Astrocyte of the hippocampus (primary cell): ENCODE measurements at places on chromosomes 3 and 15.

DNA sequence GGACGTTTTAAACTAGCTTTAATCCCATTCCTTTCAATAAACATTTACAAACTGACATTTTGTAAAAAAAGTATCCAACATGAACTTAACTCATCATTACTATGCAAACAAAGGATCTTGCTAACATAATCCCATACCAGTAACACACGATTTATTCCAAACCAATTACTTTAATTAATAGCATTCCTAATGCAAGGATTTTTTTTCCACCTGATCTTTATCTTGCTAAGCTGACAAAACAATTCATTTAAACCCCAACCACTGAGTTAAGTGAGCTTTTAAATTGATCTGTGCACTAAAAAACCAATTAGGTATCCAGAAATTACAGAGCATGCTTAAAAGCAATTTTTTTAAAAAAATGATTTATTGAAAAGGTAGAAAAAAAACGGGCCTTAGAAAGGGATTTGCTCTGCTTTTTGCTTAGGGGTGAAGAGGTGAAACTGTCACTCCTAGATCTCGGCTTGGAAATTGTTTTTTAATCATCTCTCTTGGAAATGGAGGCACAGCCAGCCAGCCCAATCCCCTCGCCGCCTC, 1.2 kb downstream of the SH3BP5 start:
- DNase-seq, result no peak

GRCh38 chr3:163523375-163523774, 1554.9 kb downstream of the SI start:
- no peak for DNase-seq

GRCh38 chr15:101639667-101640066, 12.5 kb downstream of the TM2D3 start:
- DNase-seq, result no peak

- no peak for DNase-seq
Measured at GRCh38 chr3:128368626-128369025, 98.1 kb downstream of the DNAJB8 start.

DNA sequence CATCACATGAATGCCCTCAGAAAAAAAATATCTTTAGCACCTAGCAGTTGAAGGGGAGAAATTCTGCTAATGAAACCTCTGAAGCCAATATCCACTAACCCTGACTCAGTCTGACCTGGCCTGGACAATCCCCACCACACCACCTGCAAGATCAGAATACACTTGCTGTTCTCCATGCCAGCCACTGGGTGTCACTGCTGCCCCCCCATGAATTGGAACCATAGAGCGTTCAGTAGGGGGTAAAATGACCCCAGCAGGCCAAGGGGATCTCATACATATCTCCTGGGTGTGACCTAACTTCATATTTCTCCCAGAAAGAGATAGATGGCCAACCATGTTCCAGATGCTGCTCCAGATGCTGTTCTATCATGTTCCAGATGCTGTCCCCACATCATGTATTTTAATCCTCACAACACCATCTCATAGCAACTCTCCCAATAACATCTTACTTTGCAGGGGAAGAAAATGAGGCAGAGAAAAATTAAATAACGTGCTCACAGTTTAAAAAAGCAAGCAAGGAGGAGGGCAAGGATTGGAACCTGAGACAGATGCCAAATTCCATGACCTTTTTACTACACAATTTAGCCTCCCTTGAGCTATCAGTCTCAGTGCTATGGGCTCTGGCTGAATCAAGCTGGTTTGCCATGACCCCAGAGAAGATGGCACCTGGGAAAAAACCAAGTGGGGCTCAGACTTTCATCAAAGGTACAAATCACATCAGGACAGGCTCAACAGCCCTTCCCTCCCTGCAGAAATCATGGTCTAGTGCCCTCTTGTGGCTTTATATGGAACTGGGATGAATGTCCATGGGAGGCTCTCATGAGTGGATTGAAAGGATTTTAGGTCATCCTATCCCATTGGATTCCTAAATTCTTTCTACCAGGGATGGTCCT, 12.4 kb downstream of the NTRK3 start:
- DNase-seq, result peak; percentile 58

GRCh38 chr3:114481113-114481512, 187.3 kb downstream of the TIGIT start:
- DNase-seq, result no peak

DNA sequence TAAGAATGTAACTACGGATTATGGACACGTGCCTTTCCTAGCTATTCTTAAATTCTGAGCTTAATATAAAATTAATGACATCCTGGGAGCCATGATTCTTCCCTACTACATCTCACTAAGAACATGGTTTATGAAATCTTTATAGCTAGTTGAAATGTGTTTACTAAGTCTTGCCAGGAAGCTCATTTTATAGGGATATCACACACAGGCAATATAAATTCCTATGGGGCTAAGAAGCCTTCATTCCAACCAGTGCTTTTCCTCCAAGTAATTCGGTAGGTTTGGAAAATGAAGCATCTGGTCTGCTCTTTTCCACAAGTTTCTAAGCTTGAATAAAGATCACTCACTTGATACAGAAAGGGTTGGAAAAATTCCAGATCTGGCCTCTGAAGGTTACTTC, 802.6 kb downstream of the FHIT start:
- no peak for DNase-seq

GRCh38 chr3:156668073-156668763, 6.2 kb upstream of the TIPARP start:
- no peak for DNase-seq

DNA sequence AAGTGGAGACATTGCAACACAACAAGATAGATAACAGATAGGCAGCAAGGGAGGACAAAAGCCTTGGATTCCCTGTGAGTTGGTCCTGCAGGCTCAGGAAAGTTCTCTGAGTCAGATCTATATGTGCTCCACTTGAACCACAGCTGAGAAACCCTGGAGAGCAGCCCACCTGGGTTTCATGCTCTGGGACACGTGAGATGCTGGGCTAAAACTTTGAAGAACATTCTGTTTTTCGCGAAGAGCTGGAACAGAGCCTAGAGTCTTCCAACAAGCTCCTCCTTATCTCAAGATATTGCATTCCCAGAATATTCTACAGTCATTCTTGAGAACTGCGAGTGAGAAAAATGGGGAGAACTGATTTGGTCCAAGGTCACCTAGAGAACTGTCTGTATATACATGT, 583.0 kb upstream of the ROBO1 start:
- DNase-seq, result no peak

DNA sequence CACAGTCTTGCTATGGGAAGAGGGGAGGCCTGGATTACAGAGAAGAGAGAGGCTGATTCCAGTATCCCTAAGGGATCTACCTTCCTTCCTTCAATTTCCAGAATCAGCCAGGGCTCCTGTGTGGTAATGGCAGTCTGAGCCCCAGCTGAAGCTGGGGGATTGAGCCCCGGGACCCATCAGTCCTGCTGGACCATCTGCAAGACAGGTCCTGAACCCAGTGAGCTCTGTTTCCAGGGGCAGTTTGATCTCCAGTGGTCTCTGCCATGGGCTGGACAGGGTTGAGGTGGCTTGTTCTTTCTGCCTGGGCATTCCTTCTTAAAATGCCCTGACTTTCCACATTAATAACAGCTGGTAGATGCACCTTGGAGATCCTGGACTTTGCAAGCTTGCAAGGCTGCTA, 685.2 kb downstream of the TBL1XR1 start:
- DNase-seq, result no peak

DNA sequence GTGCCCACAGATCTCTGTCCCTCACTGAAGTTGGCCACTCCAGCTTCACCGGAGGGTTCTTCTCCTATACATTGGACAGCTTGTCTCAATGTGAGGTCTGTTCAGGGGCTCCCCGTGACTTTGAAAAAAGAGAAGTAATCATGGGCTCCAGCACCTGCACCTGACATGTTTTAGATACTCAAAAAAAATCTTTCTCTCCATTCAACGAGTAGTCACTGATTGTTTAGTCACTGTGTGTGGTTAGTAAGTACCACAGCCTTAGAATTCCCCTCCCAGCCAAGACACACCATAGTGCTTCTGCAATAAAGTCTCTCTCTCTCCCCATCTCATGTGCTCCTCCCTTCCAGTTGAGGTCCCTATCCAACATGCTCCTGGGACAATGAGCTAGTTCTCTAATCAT, 18.6 kb downstream of the CCR9 start:
- no peak for DNase-seq

DNA sequence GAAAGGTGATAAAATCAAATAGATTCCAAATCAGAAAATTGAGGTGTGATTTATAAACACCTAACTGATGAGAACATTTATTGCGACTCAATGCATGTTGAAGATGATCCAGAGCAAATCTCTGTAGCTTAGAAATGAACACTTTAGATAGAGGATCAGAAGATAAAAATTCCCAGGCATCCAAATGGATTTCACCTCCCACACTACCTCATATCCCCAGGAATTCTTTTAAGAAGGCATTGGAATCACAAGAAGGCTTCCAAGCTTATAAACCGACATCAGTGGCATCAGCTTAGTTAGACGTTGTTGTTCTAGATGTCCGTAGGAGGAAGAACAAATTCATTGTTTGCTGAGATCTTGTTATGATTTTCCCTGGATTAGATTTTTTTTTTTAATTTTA, 154.4 kb downstream of the EBLN2 start:
- no peak for DNase-seq
